AG10803 (cell line): ENCODE measurements at places on chromosomes 6 and 20.

GRCh38 chr6:42511803-42512422, 51.9 kb upstream of the UBR2 start:
- peak; percentile 38 for DNase-seq

- no peak for DNase-seq
Observed at GRCh38 chr20:3164043-3164762, 4.5 kb upstream of the FASTKD5 start.

DNA sequence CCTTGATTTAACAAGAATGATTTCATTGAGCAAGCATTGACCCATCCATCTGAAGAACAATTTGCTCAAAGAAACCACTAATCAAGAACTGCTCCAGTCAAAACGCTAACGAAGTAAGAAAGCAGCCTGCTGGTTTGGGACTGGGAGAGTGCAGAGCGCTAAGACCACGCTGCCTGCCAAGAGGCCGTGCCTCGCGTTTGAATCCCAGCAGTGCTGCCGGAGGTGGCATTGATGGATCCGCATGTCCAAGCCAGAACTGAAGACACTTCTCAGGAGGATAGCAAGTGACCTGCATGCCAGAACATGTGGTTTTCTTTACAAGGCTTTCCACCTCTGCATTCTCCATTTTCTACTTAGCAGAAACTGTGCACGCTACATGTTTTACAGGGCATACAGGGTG, 105.2 kb upstream of the FOXC1 start:
- DNase-seq, result no peak

DNA sequence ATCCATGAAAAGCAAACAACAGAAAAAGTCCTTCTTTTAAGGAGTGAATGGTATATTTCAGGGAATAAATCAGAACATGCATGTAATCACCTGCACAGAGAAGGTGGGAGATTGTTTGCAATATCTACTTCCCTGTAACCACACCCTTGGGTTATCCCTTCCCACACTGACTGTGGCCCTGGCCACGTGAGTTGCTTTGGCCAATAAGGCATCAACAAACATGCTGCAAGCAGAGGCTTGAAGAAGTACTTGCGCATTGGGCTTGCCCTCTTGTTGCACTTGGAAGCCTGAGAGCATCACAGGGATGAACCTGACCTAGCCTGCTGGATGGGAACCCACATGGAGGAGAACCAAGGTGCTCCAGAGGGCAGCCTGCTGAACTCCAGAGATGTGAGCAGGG, 208.5 kb downstream of the PTPRT start:
- no peak for DNase-seq
